ENCODE measurements at places on chromosomes 7 and 10.
A peak's percentile ranks its signal among the peaks of the same experiment; 100 is the strongest.

- no peak for DNase-seq
Measured at GRCh38 chr7:17532861-17533404, 234.5 kb downstream of the AHR start.

DNA sequence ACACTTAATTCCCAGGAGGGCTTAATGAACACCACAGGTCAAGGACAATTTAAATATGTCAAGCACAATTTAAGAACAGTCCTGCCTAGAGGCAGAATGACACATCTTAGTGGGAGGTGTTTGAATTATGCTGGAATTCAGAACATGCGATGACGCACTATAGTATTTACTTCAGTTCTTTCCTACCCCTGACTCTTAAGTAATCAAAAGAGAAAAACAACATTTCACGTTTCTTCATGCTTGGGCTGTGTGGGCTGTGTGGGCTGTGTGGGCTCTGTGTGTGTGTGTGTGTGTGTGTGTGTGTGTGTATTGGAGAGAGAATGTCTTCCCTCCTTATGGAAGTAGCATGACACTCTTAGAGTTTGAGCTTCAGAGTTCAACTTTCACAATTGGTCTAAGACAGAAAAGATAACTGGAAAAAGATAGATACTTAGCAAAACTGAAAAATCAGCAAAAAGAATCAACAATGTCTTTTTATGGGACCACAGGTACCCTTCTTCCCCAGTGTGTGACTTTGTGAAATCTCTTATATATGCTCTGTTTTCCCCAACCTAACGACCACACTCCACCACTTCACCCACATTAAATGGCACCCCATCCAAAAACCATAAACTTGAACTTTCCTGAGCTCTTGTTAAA is 33.7 kb upstream of the CABCOCO1 start:
- peak; percentile 94 for DNase-seq

DNA sequence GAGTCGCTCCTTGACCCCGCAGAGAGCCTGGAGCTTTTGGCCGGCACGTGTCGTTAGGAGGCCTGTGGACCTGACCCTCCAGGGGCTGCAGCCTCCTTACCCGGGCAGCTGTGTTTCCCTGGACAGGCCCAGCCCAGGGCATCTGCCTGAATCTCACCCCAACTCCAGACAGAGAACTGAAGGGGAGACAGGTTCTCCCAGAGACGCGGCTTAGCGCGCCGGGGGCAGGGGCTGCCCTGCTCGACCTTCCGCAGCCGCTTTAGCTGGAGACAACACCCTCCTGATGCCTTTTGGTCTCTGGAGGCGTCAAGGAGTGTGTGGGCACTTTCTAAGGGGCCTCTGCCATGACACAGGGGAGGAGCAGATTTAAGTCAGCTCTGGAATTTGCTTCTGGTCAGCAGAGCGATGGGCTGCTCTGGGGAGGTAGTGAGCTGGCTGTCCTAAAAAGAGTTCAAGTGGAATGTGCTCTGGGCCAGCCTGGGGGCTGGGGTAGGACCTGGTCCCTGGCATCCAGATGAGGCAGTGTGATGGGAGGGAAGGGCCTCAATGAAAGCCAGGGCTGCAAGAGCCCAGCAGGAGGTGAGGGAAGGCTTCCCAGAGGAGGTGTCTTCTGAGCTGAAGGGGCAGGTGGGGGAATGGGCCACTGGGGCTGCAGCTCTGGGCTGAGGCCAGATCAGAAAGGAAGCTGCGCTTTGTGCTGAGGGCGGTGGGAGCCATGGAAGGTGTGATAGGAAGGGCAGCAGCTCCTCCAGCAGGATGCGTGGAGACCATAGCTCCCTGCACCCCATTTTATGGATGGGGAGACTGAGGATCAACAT is 5.8 kb downstream of the GRIFIN start:
- DNase-seq: no peak

DNA sequence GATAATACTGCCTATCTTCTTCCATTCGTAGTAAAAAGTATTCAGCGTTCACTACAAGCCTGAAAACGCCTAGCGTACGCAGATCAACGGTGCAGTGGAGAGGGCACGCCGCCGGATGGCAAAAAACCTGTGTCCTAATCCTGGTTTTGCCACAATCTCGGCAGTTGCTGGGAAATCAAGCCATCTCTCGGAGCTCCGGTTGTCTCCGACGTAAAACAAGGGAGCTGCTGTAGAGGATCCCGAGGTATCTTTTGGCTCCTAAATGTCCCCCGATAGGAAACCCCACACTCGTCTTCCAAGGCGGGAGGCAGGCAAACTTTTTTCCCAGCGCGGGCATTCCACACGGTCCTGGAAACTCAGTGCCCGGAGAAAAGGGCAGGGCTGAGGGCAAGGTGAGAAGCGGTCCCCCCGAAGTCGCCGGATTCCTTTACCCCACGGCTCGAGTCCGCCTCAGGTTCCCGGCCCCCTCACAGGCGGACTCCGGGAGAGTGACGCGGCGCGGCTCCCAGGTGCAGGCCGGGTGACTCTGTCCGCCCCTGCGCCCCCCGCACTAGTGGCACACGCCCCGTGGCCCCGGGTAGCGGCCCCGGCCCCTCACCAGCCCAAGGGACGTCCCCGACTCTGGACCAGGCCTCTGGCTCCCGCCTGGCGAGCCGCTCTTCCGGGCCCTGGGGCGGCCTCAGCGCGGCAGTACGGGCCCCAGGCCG is 649 bp downstream of the IDE start:
- DNase-seq: no peak

DNA sequence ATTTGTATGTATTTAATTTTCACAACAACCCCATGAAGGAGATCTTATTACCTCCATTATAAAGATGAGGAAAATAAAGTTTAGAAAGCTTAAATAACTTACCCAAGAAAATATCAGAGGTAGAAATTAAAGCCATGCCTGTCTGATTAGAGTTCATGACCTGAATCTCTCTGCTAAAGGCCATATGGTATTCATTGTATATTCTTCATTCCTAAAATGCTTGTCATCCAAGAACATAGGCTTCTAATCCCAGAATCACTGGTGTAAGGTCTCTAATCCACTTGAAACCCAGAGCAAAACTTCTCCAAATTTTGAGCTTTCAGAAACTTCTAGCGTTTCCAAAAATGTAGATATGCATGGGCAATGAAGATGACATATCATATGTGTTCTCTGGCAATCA is 72.3 kb upstream of the YAE1 start:
- DNase-seq: no peak

GRCh38 chr7:2044311-2044882 is 188.3 kb downstream of the MAD1L1 start:
- DNase-seq: no peak

DNA sequence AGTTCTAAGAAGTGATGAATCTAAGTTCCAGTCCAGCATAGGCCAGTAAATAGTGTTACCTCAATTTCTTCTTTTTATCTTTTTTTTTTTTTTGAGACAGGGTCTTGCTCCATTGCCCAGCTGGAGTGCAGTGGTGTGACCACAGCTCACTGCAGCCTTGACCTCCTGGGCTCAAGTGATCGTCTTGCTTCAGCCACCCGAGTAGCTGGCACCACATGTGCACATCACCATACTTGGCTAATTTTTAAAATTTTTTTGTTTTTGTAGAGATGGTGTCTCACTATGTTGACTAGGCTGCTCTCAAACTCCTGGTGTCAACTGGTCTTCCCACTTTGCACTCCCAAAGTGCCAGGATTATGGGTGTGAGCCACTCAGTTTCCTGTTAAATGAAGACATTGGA is 126.6 kb upstream of the LYZL2 start:
- DNase-seq: no peak

DNA sequence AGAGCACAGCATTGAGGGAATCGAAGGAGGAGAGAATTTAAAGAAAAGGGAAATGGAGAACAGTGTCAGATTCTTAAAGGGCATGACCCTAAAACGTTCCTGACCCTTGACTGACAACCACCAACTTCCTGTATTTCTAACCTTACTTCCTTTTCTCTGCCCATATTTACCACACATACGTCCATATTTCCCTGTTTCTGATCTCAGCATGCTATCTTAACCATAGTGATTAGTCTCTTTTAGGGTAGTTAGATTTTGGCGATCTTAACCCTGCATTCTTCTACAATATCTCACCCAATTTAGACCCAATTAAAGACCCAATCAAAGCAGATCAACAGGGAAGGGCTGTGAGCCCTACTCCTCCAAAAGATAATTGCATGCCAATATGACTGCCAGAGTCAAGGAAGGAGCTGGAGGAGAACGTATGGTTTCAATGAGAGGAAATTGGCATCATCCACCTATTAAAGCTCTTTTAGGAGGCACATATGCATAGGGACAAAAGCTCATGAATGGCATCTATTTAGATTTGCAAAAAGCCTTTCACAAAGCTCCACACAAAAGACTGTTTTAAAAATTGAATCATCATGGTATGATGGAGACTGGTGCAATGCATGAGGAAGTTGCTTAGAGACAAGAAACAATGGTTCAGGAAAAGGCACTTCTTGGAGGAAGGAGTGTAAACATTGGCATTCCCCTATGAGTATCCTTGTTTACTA is 49.0 kb upstream of the ARHGAP12 start:
- no peak for DNase-seq

DNA sequence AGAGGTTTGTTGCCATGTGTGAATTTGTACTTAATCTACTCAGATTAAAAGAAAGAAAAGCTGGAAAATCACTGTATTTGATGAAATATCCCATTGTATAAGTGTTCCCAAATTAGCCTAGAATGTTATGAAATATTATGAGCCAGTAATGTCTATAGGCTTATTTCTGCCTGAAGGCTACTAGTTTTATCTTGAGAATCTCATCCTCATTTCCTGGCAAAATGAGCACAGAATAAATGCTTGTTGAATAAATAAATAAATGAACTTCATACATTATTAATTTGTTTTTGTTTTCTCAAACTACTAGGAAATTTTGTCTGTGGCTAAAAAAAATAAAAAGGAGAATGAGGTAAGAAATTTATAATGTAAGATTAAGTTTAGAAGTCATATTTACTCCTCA is 25.5 kb downstream of the HELLS start:
- no peak for DNase-seq

- no peak for DNase-seq
Measured at GRCh38 chr10:71434760-71435394, 38.2 kb downstream of the CDH23 start.

GRCh38 chr7:68767462-68767861 is 830.8 kb upstream of the AUTS2 start:
- no peak for DNase-seq

DNA sequence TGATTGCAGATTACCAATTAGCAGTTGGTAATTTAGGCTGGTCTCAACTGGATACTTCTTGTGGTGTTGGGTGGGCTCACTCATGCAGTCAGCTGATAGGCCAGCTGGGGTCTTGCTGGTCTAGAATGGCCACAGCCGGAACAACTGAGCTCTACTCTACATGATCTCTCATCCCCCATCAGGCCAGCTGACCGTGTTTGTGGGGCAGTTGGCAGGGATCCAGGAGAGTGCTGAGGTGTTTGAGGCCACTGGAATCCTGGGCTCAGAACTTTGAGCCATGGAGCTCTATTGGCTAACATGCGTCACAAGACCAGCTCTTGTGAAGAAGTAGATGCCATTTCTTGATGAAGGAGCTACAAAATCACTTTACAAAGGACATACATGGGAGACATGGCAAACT is 242.4 kb downstream of the GFRA1 start:
- no peak for DNase-seq

GRCh38 chr7:6316226-6316625 is 43.8 kb upstream of the CYTH3 start:
- no peak for DNase-seq

GRCh38 chr7:99314504-99314903 is 11.2 kb upstream of the ARPC1A start:
- DNase-seq: no peak

DNA sequence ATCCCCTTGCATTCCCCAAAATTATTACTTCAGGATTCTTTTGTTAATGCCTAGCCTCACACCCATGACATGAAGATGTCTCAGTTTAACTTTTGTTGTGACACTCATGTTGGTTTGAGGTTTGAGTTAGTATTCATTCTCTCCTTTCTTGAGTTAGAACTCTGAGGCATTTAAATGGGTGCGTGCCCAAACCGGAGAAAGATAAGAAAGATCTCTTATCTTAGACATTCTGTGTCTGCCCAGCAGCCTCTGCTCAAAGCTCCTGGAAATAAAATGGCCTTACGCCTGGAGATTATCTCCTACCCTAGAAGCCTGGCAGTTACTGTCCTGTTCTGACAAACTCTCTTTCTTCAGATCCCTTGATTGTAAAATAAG is 26.3 kb downstream of the WBP1L start:
- no peak for DNase-seq

GRCh38 chr10:97063983-97064837 is 121.5 kb downstream of the SLIT1 start:
- no peak for DNase-seq

GRCh38 chr10:81876253-81877077 is 1.5 kb downstream of the NRG3 start:
- DNase-seq: no peak

DNA sequence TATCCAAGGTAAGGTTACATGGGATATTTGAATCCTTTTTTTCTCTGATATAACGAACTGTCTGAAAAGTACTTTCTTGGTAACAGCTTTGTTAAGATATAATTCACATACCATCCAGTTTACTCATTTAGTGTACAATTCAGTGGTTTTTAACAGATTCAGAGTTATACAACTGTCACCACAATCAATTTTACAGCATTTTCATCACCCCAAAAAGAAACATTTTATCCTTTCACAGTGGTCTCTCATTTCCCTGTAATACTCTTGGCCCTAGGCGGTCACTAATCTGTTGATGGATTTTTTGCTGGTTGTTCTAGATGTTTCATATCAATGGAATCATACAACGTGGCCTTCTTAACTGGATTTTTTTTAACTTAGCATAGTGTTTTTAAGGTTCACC is 91.6 kb downstream of the GLCCI1 start:
- no peak for DNase-seq

GRCh38 chr10:80192553-80192952 is 12.8 kb downstream of the ANXA11 start:
- DNase-seq: no peak

- DNase-seq: no peak
Measured at GRCh38 chr10:10326116-10326515, 691.6 kb upstream of the CELF2 start.

- DNase-seq: peak; percentile 33
Measured at GRCh38 chr10:26112532-26112931, 104.0 kb upstream of the GAD2 start.

DNA sequence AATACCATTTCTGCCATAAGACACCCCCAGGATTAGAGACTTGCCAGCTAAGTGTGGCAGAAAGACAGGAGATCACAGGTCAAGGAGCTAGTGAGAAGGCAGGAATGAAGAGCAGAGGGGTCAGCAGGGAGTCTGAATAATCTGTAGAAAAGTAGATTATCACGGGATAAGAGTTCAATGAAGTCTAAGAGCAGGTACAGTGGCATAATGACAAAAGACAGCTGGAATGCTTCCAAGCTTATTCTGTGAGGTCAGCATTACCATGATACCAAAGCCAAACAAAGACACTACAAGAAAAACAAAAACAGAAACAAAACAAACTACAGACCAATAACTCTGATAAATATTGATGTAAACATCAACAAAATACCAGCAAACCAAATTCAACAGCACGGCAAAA is 20.8 kb downstream of the PILRA start:
- no peak for DNase-seq

- DNase-seq: no peak
Measured at GRCh38 chr7:13947535-13947934, 41.9 kb downstream of the ETV1 start.

- no peak for DNase-seq
Measured at GRCh38 chr10:76206797-76207352, 775.5 kb downstream of the LRMDA start.

- DNase-seq: no peak
Measured at GRCh38 chr7:158239290-158239981, 348.2 kb downstream of the PTPRN2 start.

GRCh38 chr10:101617824-101618568 is 29.9 kb downstream of the DPCD start:
- no peak for DNase-seq

- DNase-seq: no peak
Measured at GRCh38 chr10:804787-805619, 115.5 kb upstream of the DIP2C start.

Measured in fibroblast of skin of left biceps (primary cell).